ENCODE measurements at places on chromosomes 7 and 10.

DNA sequence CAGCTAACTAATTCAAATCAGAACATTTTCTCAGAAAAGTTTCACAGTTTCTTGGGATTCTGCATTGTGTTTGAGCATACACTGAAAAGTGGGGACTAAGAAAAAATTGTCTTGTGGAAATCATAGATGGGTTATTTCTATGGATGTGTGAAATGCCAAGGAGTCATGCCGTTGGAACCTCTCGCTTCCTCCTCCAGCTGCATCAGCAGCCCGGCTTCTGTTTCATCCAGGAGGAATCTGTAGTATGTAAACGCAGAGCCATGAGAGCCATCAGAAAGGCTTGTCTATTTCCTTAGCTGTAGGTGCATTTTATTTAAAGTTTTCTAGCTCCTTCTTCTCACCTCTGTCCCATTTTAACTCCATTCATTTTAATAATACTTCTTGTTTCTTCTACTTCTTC is 1144.1 kb downstream of the GATA3 start:
- no peak for DNase-seq

DNA sequence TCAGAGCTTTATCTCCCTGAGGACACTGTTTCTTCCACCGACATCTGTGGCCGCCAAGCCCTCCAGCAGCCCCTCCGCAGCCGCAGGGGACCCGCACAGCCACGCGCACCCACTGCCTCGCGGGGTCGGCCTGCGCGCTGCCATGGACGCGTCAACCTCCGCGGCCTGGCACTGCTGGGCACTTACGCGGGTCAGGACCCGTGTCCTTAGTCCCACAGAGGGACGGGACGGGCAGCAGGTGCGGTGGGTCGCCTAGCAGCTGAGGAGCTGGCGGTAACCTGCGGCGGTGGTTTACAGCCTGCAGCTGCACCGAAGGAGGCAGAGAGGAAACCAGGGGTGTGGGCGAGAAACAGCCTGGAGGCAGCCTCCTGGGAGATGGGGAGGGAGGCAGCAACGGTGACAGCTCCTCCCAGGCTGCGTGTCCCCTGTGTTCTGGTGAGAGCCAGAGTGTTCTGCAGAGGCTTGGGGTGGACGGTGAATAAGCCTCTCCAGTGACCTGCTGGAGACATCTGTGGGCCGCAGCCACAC is 61.3 kb downstream of the SEC61G start:
- no peak for DNase-seq

- DNase-seq = no peak
Measured at GRCh38 chr10:58743466-58744115, 230.9 kb downstream of the BICC1 start.

DNA sequence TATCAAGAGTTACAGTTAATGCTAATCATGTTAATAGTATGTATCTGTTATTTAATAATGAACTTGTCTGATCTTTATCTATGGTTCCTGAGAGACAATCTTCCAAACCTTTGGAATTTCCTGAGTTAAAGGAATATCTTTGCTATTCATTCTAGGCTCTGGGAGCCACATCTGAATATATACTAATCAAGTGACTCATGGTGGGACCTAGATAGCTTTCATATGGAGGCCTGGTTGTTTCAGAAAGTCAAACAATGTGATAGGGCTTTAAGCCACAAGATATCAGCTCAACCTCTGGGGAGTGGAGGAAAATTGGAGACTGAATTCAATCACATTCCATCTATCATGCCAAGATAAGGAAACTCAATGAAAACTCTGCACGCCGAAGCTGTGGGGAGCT is 746.4 kb downstream of the TNS3 start:
- no peak for DNase-seq

DNA sequence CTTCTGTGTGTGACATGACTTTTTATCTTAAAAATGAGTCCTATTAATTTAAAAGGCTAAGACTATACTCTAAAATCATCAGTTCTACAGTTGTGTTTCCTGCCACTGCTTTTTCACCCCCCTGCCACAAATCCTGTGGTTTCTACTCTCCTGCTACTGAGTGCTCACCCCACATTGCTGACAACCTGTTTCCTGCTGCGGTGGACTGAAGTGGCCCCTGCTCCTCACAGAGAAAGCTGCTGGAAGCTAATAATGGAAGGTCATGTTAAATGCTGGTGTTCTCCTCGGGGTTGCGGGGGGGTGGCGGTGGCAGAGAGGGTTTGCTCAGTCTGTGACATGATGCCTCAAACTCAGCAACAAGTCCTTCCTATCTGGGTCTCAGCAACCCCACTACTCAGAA is 113.2 kb upstream of the INHBA start:
- DNase-seq = no peak

DNA sequence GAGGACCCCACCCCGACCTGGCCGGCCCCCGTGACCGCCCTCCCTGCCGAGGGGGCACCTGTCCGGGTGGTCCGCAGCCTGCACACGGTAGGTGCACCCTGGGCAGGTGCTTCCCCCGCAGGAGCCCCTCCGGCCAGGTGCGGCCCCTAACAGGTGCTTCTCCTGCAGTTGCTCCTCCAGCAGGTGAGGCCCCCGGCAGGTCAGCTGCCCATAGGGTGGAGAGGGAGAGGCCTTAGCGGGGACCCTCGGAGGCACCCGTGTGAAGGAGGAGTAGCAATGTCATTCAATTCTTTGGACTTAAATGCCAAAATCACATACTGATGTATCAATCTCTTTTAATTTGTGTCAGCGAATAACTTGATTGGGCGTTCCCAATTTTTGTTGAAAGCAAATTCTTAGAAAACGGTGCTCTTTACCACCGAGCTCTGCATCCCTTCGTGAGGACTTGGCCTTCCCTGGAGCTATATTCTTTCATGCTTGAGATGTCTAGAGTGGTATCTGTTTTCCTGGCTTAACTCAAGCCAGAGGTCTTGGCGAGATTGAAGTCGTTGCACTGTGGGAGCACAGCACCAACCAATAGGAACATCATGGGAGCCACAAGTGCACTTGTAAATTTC is 738 bp upstream of the NCAPG2 start:
- no peak for DNase-seq

DNA sequence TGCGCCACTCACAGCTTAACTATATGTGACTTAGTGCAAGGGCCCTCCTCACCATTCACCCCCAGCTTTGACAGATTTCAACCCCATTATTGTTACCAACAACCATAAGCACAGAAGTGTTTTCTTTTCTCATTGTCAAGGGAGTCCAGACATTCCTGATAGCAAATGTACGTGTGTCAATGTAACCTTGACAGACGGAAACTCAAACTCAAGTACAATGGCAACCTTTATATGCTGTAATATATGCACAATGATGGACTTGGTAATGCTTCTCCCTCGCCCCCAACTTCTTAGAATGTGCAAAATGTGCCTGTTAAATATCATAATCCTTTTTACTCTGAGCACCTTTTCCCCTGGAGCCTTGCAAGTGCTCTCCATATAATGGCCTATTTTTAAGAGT is 34.7 kb downstream of the CYCS start:
- no peak for DNase-seq

DNA sequence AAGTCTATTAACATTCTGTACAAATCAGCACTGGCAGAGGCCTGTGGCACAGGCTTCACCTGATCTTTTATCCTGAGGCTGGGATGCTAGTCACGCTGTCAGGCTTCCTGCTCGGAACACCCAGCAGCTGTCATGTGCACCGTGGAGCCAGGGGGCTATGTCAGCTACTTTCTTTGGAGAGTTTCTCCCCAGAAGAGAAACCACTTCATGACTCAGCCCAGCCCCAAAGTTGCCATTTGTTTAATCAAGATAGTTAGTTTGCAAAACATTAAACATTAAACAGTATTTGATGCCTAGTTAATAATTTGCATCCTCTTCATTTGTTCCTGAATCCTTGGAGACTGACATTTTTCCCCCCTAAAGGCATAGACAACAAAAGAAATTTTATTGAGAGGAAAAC is at the start of gene HABP2:
HABP2 (plus strand) TSS at position 353 of the 400 bp plus-strand sequence. CDS start 69 bp downstream, outside the sequence.
- no peak for DNase-seq

DNA sequence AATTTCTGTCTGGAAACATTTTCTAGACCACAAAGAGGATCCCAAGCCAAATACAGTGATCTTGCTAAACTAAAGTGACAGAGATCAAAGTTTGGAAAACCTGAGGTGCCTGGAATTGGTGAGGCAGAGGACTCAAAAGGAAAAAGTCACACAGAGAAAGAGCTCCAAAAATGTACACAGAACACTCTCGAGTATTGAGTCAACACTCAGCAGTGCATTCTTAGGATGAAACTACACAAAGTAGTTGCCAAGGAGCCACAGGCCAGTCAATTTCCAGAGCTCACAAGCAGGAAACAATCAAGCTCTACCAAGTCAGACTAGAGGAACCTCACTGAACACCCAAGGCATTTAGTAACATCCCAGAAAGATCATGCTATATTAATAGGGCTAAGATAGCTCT is 61.3 kb downstream of the MICU1 start:
- DNase-seq = no peak

DNA sequence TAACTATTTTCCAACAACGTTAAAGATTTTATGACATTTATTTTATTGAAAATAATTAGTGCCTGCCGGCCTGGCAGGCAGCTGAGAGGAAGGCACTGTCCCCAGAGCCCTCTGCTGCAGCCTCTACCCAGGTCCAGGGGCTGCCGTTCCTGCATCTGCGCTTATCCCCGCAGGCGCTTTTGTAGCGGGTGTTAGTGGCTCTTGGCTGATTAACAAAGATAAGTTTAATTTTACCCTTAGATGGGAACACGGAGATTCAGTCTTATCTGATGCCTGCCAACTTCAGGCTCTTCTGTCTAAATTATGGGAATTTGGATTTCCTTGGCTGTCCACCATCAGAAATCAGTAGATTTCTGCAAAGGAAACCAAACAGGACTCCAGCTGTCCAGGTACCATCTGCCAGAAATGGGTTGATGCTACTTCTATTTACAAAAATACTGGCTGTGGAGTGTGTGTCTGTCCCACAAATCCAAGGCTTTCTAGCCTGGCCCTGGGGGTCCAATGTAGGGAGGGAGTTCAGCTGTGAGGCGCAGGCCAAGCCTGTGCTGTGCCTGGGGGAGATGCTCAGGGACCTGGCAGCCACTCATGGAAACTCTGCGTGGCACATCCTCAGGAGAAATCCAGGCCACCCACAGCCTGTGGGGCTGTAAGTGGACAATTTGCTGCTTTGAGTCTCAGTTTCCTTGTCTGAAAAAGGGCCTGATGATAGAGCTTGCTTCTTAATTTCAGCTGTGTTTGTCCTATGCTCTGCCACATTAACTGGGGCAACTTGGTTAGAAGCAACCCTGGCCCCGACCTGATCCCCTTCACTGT is 62.0 kb upstream of the IGFBP3 start:
- no peak for DNase-seq

DNA sequence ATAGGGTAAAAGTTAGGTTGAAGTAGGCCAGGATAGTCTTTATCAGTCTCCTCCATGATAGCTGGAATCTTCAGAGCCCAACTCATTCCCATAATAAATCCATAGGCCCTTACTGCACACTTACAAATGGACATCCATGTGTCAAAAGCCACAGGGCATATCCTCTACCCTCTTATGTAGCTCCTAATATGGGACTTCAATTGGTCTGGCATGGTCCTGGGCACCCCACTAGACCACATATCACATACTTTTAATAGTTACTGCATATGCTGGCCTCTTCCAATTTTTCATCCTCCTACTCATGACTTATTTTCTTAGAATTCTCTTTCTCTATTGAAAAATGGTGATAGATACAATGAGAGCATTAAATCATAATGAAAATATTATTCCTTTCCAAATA is 169.3 kb downstream of the MAGI2 start:
- DNase-seq = no peak

GRCh38 chr7:91824201-91824600 is 56.3 kb downstream of the MTERF1 start:
- no peak for DNase-seq

DNA sequence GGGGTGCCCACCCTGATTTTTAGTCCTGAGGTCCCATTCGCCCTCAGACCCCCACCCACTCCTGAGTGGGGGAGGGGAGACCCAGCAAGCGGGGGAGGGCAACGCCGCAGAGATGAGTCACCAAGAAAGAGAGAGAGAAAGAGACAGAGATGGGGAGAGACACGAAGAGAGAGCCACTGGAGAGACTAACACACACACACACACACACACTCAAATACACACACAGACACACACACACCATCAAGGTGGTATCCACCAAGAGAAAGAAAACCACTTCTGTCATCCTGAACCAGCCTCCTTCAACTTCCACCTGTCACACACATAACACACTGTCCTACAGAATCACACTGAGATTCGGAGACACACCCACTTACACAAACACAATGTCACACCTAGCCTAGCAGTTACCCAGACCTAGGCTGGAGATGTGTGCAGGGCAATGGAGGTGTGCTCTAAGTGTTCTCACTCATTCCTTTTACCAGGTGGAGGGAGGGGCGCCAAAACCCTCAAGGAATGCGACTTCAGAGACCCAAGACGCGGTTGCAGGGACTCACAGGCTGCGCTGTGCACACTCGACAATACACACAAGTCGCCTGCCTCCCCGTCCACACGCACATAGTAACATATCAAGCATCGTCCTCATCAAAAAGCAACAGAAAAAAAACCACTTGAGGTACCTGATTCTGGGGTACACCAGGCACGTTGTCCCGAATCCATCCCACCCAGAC is 3.9 kb upstream of the VGF start:
- DNase-seq = no peak

DNA sequence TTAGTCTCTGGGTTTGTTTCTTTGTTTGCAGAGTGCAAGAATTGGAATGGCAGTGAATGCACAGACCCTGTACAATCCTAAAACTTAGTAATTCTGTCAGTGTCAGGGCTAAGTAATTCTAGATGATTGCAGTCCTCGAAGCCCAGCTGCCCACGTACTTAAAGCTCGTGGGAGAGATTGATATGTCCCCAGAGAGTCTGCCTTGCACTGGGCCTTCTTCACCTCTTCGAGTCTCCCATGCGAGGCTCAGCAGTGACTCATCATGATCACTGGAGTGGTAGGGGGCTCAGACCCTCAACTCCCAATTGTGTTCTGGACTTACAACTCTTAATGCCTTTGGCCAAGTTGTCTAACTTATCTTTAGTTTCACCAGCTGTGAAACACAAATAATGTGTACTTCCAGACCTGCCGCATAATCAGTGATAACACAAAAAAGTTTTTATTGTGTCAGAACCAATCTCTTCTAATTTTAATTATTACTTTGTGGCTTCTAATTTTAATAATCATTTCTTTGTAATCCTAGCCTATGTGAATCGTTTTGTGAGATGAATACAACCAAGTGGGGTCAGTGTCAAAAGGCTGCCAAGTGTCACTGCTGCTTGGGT is 345.6 kb upstream of the LRGUK start:
- DNase-seq = no peak

- no peak for DNase-seq
Measured at GRCh38 chr10:113011592-113012374, 61.7 kb downstream of the TCF7L2 start.

Data from iPS DF 19.7 (cell line).